SIG-M5 (cell line): ENCODE measurements at places on chromosomes 12 and 14.

DNA sequence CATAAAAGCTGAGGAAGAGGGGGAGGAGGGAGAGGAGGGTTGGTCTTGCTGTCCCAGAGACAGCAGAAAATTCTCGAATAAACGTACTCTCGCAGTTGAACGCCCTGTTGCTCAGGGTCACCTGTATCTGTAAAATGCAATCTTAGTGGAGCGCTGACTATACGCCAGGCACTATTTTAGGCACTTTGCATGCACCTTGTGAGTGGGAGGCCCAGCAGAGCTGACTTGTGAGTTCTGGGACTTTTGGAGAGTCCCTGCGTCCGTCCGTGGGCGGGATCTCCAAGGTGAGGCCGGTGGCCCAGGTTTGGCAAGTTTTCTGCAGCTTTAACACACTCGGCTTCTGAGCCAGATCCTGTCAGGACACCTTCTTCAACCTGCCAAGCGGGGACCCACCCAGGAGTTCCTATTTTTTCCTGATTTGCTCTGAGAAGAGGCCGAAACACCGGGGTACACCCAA, 32.5 kb upstream of the PLEKHG6 start:
- no peak for DNase-seq

DNA sequence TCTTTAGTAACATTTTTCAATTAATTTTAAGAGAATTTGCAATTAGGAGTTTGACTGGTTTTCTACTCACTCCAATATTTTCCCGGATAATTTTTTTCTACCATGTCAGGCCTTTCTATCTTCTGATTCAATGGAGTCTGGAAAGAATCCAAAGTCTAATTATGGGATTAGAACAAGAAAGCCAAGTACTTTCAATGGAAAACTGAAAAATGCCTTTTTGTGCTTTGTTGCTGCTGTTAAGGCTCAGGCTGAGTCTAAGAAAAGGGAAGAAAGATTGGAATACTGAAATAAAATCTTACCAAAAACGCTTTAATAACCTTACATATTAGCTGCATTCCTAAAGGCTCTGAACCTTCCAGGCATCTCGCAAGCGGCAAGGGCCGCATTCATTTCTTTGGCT, 24.4 kb upstream of the DHRS4 start:
- no peak for DNase-seq

DNA sequence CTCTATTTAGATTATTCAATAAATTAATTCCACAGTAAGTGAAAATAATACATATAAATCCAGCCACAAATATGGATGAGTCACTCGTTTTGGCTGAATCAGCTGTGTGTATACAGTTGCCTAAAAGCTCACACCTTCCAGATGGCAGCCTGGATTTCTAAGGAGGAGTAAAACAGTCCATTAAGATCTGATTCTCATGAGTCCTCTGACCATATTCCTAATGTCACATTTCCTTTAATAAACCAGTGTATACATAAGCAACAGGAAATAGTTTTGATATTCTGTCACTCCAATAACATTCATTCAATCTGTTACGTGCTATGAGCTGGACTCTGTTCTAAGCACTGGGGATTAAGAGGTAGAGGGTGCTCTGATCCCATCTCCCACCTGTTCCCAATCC, 21.8 kb downstream of the MDM1 start:
- no peak for DNase-seq

DNA sequence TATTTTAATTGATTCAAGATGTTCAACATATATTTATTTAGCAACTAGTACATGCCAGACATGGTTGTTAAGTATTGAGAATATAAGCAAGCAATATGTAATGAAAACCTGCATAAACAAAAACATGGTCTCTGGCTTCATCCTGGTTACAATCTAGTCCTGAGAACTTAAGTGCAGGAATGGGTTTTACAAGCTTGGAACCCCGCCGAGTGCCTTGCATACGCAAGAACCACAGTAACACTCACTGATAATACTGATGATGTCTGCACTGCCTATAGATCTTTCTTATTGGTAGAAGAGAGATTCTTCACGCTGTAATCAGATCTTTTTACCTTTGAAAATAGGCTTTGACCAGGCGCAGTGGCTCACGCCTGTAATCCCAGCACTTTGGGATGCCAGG, 22.9 kb upstream of the CALM1 start:
- no peak for DNase-seq

DNA sequence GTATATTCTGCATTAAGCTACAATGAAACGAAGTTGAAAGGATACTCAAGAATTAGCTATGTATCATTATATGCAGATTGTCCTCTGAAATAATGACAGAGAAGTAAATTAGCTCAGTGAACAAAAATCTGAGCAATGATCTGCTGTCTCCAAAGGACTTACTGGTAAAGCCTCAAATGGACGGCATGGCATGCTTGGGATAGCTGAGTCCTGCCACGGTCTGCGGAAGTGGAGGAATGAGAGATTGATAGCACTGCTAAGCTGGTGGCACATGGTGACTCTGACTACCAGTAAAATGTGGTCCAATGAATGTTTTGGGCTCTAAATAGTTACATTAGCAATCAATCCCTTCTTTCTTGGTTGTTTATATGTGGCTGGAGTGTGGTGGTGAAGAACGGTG, 3.7 kb upstream of the DENND5B start:
- DNase-seq: no peak

- no peak for DNase-seq
These were observed 213.9 kb upstream of the CCDC196 start for GRCh38 chr14:66272221-66272620.

- DNase-seq: no peak
These were observed 16.3 kb downstream of the SMCO2 start for GRCh38 chr12:27462851-27463250.

GRCh38 chr14:97100306-97100705, 303.1 kb downstream of the VRK1 start:
- no peak for DNase-seq

GRCh38 chr14:22118899-22119477, 445.4 kb upstream of the OR4E1 start:
- DNase-seq: no peak

GRCh38 chr14:87349921-87350320, 643.1 kb downstream of the GALC start:
- no peak for DNase-seq
